ENCODE measurements at places on chromosomes 7 and 10.
A peak's percentile ranks its signal among the peaks of the same experiment; 100 is the strongest.

DNA sequence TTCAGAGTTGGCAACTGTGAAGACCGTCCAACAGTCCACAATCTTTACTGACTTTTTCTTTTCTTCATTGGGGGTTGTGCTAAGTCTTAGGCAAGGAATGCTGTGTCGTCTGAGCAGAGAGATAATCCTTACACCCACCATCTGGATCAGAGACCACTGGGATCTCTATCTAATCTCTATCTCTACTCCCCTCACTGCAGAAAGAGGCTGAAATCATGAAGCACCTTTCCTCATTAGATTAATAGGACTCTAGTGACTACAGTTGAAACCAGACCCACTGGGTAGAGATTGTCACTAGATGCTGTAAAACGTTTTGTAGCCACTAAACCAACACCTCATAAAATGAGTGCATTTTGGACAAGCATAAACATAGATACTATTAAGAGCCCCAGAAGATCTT, 387.4 kb upstream of the CELF2 start:
- DNase-seq: no peak

GRCh38 chr10:118163217-118163616, 116.5 kb upstream of the RAB11FIP2 start:
- no peak for DNase-seq

DNA sequence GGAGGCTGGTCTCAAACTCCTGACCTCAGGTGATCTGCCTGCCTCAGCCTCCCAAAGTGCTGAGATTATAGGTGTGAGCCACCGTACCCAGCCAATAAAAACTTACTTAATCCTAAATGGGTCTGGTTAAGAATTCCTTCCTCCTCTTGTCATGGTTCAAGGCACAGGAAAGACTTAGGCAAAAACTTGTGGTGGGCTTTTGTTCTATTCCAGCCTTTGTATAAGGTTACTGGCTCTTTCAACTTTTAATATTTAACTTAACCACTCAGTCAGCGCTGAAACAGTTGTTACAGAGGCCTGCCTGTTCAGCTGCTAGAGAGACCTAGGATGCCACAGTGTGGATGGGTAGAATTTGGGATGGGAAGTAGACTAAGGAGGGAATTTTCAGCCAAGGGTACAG, 28.1 kb upstream of the GARS1 start:
- DNase-seq: no peak

DNA sequence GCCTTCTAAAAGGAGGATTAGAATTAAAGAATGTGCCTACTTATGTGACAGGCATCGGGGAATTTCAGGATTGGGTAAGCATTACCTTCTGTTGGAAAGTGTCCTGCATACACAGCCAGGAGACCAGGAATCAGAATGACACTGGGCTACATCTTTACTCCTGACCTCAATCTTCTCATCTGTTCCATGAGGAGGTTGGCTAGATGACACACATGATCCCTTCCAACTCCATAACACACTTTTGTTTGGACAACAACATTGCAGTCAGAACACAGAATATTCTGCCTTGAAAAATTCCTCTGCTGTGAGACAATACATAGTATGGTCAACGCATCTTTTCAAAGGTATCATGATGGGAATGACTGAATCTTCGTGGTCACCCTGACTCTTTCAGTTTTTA, 1281.2 kb upstream of the SORCS1 start:
- no peak for DNase-seq

DNA sequence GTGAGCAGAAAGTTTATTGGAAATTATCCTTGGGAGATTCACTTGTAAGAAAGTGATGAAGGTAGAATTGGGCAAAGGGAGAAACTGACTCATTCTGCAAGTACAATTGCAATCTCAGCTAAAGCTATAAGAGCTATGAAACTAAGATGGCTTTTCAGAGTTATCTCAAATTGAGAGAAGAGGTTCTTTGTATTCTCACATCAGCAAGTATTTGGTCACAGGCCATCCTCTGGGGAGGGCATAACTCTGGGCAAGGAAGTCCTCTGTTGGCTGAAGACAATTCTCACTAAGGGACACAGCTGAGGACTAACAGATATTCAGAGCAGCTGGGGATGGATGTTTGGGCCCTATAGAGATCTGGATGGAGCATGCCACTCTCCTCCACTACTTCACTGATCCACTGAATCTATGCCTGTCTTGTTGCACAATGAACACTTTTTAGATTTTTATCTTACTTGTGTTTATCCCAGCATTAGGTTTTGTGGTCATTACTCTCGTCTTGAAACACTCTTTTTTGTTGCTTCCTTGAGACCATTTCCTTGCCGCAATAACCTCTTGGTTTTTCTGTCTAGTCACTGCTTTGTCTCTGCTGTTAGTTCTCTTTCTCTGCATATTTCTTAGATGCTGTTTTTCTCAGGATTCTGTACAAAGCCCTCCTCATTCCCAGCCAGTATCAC, 115.1 kb downstream of the GNAI1 start:
- no peak for DNase-seq

DNA sequence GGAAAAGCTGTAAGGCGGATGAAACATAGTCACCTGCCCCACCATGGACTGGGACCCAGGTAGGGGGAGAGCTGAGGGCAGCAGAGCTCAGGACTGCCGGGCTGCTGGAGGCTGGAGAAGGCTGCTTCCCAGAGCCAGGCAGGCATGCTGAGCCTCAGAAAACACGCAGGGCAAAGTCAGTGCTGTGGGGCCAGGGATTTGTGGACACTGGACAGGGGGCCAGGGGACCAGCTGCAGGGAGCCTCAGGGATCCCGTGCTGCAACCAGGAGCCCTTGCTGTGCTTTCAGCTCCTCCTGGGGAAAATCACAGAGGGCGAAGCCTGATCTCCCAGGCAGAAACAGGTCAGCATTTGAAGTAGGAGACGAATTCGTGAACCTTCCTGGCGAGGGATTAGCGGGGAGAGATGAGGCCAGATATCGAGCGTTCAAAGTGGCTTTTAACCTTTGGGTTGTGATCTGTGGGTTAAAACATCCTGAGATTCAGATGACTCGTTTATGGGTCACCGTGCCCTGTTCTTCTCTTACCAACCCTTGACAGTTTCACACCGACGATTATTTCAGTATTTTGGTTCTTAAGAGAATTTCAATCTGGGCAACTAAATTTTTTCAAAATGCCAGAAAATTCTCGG, 85.6 kb upstream of the SHH start:
- DNase-seq: no peak

GRCh38 chr7:139602143-139602722, 78.7 kb downstream of the CLEC2L start:
- DNase-seq: peak; percentile 38
